RPMI7951 (cell line): ENCODE measurements at places on chromosomes 6 and 20. TPM values are rescaled to one million over a fixed set of nuclear protein-coding genes. Genes with fewer than 3 reads are reported as not detected.

The TRIM31 gene
- total RNA-seq: not detected in 2 replicates

The C6orf15 gene
- total RNA-seq: not detected in 2 replicates

The SLC22A3 gene
- total RNA-seq: 1.7 and 2.2 TPM in 2 replicates

- DNase-seq: no peak
Measured at GRCh38 chr20:22495789-22496188, 88.6 kb downstream of the FOXA2 start.

DNA sequence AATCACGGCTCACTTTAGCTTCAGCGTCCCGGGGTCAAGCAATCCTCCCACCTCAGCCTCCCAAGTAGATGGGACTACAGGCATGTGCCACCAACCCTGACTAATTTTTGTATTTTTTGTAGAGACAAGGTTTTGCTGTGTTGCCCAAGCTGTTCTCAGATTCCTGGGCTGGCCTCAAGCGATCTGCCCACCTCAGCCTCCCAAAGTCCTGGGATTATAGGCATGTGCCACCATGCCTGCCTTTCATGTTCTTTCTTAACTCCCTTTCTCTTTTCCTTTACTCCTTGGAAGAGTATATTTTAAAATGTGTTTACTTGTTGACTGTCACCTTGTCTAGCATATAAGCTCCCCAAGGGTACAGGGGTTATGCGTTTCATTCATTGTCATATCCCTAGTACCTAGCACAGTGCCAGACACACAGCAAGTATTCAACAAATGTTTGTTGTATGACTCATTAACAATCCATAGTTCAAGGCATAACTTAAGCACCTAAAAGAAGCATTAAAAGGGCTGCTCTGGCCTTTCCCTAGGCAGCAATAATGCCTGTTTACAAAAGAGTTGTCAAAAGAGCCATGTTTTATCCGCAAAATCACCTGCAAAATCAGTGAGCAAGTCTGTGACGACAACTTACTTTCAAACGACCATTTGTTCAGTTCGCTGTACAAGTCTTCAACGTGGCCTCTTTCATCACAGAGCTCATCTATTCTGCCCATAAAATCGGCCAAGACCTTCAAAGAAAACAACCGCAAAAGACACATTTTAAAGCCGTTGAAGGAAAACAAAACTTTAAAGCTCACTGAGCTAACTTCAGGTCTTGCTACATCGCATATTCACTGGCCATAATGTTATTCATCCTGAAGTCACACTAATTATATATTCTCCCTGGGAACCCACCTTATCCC is 4.6 kb downstream of the CYP24A1 start:
- DNase-seq: peak; percentile 28

DNA sequence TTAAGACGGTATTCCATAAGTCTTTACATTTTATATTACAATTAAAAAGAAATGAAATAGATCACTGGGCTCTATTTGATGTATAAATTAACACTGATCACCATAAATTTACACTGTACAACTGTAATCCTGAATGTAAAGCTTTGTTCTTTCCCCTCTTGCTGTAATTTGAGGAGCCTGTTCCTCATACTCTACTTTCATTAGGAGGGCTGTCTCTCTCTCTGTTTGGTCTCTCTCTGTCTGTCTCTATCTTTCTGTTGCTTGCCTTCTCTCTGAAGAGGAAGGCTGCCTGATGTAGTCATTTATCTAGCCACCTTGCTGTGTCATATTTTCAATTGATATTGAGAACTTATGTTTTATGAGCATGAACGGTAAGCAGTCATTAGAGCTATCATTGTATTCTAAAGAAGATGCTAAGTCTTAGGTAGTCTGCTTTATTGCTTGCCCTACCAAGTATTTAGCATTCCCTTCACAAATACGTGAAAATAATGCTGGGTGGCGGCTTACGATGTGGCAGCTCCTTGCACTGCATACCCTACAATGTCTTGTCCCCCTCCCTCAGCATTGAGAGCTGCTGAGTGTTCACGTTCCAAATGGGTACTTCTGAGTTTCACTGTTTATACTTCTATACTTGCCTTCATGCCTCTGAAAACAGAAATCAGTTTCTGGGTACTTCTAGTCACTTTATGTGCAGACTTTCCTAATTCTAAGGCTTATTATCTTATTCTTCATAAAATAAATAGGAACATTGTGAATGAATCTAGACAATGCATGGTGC is 205.5 kb downstream of the NKAIN2 start:
- no peak for DNase-seq

DNA sequence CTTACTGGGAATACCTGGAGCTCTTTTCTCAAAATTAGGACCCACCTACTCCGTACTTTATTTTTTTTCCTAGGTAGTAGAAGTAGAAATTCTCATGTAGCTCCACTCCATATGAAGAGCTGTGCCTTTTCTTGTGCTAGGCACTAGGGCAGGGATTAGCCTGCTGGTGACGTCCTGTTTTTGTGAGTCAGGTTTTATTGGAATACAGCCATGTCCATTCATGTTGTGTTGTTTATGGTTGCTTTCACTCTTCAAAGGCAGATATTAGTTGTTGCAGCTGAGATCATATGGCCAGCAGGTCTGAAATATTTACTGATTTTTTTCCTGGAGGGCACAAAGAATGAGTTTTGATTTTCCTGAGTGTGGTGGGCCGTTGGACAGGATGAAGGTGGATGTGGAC is 20.5 kb downstream of the XRN2 start:
- DNase-seq: peak; percentile 82

DNA sequence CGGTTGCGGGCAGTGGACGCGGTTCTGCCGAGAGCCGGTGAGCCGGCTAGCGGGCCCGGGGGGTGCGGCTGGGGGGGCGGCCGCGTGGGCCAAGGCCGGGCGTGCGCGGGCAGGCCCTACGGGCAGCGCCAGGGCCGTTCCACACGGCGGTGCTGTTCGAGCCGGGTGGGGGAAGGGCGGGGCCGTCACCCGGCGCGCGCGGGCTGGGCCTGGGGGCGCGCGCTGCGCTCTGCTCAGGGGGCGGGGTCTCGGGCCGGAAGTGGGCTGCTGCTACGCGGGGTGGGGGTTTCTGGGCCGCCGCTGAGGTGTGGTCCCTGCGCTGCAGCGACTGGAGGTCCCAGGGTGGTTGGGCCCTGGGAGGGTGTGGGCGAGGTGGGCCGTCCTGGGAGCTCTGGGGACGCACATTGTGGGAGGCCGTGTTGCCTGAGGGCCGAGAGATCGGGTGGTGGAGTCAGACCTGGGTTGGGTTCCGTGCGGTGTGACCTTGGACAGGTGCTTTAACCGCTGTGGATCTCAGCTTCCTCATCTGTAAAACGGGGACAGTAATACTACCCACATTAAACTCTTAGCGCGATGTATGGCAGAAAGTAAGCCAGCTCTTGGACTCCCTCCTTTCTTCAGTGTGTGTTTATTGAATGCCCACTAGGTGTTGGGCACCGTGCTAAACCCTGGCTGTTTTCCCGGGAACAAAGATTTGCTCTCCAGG is 391 bp downstream of the MAPRE1 start:
- DNase-seq: peak; percentile 67

GRCh38 chr6:98323605-98324004 is 510.8 kb upstream of the POU3F2 start:
- no peak for DNase-seq

DNA sequence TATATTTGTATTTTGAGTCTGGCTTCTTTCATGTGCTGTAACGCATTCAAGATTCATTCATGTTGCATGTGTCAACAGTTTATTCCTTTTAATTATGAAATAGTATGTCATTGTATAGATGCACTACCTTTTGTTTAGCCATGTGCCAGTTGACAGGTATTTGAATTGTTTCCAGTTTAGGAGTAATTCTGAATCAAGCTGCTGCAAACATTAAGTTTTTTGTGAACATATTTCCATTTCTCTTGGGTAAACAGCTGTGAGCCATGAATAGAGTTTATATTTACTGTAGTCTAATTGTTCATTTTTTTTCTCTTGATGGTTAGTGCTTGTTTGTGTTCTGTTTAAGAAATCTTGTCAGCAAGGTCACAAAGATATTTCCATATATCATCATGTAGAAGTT is 142.4 kb upstream of the RIPOR2 start:
- no peak for DNase-seq

GRCh38 chr6:14375930-14376329 is 258.4 kb downstream of the CD83 start:
- DNase-seq: no peak

DNA sequence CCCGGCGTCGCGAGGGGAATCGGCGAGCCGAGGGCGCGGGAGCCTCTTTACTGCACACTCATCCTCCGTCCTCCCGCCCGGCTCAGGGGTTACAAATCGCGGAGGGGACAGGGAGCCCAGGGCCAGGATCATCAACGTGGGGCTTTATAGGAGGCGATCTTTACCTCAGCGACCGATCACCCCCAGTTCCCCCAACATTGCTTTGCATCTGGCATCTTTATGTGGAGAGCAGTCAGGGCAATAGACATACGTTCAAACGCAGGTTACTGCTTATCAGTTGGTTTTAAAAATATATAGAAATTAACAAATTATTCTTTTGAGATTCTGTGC is 634 bp downstream of the HSF2 start:
- DNase-seq: peak; percentile 19
